ENCODE measurements at places on chromosomes 12 and 14.

GRCh38 chr14:64918216-64918615 is 4.0 kb downstream of the CHURC1 start:
- no peak for DNase-seq

DNA sequence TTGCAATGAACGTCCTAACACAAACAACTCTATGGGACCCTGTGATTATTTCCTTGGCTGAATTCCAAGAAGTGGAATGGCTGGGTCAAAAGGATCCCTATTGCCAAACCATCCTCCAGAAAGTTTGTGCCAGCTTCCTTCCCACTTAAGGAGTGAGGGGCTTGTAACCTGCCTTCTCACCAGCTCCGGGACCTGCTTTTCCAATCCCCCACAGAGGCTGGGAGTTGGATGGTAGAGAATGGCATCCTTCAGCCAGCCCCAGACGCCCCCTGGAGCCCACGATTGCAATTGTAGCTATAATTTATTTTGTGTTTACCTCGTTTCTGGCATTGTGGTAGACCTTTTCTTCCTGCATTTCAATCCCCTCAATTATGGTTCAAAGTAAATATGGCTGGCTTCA is 9.7 kb upstream of the ZDHHC22 start:
- DNase-seq: no peak

GRCh38 chr12:44717612-44718011 is 158.5 kb downstream of the NELL2 start:
- DNase-seq: no peak

DNA sequence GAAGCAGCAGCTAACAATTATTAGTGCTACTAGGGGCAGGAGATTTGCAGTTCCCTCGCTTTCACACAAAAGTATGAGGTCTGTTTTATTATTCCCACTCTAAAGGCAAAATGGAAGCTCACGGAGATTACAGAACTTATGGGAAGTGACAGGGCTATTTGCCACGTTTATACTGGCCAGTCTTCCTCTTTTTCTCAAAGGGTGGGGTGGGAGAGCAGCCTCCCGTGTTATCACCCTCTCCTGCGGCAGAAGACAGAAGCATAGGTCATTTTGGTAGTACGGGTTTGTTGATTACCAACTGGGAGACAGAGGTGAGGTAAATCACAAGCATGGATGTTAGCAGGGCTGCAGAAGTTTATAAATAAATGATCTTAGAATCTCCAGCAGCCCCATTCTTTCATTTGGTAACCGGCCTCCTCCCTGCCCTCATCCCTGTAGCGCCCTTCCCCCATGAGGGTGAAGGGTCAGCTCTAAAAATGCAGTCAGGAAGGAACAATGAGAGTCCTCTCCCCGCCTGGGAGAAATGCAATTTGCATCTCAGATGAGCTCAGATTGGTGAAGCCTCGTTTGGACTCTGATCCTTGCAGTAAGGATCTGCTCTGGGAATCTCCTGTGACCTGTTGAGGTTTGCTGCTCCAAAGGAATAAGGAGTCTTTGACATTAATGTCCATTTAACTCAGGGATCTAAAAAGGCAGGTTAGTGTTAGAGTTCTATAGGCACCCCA is 44.7 kb upstream of the SINHCAF start:
- DNase-seq: no peak

- DNase-seq: peak; percentile 77
Measured at GRCh38 chr14:96267336-96267735, 11.3 kb downstream of the BDKRB1 start.

GRCh38 chr12:93825931-93826555 is 148.9 kb downstream of the CRADD start:
- DNase-seq: no peak

DNA sequence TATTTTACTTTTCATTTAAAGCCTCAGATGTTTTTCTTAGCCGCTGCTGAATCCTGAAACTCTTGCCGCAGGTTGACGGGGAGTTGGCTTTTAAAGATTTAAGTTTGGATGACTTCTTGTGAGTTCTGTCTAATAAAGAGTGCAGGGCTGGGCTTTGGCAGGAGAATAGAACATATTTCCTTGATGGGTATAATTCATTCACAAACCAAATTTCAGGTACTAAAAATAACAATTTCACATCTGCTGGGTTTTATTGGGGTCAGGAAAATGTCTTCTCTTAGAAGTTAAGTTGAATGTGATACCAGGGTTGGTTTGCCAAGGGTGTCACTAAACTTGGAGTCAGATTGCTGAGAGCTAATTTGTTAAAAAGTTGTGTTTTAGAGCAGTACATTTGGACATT is 9.7 kb downstream of the SP1 start:
- DNase-seq: no peak

GRCh38 chr12:6266971-6267721 is 43.3 kb upstream of the PLEKHG6 start:
- peak; percentile 49 for DNase-seq

- peak; percentile 14 for DNase-seq
Measured at GRCh38 chr12:40016980-40017379, 88.9 kb downstream of the SLC2A13 start.

DNA sequence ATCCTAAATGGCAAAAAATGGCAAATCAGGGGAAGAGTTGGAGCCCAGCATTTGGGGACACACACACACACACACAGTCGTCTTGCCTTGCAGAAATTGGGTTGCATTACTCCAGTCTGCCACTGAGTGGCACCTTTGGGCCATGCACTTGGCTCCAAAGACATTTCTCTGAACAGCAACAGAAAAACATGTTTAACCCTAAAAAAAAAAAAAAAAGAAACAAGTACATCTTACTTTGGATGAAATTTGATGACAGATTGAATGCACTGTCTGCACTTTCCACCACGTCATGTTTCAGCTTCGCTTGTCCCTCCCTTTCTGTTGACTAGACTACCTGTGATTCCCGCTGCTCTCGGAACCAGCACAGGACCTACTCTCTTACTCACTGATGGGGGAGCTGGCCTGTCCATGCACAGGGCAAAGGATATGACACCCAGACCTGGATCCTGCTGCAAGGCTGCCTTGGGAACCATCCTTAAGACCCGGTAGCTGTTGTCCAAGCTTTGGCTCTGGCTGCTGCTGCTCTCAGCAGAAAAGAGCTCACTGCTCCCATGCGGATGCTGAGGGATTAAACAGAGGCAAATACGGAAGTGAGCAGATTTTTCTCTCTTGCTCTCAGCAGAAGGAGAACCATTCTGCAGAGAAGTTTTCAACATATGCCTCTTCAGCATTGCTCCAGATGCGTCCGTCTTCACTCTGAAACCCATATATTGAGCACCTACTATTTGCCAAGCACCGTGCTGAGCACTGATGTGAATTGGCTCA is 376.8 kb downstream of the DPF3 start:
- DNase-seq: peak; percentile 85

DNA sequence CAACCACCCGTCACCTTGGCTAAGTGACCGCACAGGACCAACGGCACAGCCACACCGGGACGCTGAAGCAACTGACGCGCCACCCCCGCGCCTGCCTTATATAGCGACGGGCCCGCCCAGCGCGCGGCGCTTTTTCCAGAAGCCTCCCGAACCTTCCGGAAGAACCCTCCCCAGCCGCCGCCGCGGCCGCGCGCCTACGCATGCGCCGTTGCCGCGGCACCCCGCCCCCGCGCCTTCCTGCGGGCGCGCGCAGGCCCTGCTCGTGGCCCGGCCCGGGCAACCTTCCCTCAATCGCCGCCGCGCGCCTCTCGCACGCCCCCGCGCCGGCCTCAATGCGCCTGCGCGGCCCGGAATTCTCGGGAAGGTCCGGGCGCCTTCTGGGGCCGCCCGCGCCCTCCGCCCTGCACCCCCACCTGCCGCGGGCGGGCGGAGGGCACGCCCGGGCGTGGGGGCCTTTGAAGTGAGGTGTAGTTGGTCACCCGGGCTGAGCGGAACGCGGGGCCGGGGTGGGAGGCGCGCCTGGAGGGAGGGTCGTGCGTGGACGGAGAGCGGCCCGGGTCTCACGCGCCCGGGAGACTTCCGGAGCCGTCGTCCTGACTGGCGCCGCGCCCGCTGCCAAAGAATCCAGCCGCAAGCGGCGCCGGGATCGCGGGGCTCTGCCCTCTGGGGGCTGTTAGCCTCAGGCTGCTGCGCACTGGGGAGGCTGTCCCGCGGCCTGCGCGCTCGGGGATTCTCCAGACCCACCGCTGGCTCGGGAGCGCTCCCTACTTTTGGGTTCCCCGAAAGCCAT is at the start of gene HSP90AA1:
HSP90AA1 (minus strand) TSS at position 73 of the 790 bp plus-strand sequence. CDS start 666 bp downstream, outside the sequence.
- DNase-seq: peak; percentile 92

- no peak for DNase-seq
Measured at GRCh38 chr12:77818351-77818750, 12.3 kb upstream of the NAV3 start.

DNA sequence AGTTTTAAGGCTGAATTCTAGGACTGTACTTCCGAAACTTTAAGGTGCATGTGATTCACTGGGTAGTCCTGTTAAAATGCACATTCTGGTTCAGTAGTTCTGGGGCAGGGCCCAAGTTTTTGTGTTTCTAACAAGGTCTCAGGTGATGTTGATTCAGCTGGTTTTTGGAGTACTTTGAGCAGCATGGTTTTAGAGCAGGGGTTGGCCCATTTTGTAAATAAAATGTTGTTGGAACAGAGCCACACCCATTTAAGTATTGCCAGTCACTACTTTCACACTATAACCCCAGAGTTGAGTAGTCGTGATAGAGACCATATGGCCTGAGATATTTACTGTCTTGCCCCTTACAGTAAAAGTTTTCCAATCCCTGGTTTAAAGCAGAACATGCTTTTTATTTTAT is 111.3 kb downstream of the SYNE2 start:
- DNase-seq: no peak

DNA sequence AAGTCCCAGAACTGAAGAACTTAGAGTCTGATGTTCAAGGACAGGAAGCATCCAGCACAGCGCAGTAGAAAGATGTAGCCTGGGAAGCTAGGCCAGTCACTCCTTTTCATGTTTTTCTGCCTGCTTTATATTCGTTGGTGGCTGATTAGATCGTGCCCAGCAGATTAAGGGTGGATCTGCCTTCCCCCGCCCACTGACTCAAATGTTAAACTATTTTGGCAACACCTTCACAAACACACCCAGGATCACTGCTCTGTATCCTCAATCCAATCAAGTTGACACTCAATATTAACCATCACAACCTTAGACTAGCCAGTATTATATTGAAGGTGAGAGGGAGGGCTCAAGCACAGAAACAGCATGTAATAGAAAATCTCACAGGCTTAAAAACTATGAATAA is 222.9 kb downstream of the C12orf50 start:
- DNase-seq: no peak

- peak; percentile 50 for DNase-seq
Measured at GRCh38 chr12:1590221-1590979, 4.0 kb downstream of the FBXL14 start.

GRCh38 chr12:54053003-54053750 is 458 bp upstream of the HOXC4 start:
- no peak for DNase-seq
